ENCODE measurements at places on chromosomes 6 and 20.

DNA sequence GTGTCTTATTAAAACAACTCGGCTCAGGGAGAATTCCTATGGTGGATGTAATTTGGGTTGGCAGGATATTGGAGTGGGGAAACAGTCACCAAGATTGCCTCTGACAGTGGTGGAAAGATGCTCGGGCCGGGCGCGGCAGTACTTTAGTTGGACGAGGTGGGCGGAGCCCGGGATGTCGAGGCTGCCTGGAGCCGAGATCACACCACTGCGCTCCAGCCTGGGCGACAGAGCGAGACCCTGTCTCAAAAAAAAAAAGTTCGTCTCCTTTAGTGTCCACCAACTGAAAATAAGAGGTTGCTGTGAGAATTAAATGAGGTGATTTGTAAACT, 621 bp downstream of the NOL7 start:
- DNase-seq = peak; percentile 45

GRCh38 chr6:7684076-7684475, 41.8 kb upstream of the BMP6 start:
- DNase-seq = no peak

- DNase-seq = no peak
These were observed 18.8 kb downstream of the MAP3K5 start for GRCh38 chr6:136773473-136773796.

DNA sequence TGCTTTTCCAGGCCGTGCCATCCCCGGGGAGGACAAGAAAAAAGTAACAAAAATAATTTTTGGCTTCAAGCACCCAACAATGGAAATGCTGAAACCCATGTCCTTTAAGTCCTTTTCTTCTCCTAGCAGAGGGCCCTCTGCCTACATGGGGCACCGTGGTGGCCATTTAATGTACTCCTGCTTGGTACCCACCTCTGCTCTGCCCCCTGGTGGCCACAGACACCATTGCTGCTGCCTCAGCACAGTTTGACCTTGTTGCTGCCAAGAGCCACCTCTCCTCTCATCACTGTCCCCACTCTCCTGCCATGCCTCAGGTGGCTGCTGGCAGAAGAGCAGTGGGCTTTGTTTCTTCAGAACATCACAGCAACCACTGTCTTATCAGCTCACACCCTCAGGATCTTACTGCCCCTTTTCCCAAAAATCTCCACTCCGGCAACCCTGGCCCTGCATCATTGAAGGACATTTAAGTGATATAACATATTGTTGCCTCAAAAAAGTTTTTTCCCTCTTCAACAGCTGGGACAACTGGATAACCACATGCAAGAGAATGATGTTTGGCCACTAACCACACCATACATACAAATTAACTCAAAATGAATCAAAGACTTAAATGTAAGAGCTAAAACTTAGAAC, 12.9 kb upstream of the ARMC2 start:
- DNase-seq = peak; percentile 85

GRCh38 chr6:122648726-122649125, 38.5 kb downstream of the PKIB start:
- no peak for DNase-seq

DNA sequence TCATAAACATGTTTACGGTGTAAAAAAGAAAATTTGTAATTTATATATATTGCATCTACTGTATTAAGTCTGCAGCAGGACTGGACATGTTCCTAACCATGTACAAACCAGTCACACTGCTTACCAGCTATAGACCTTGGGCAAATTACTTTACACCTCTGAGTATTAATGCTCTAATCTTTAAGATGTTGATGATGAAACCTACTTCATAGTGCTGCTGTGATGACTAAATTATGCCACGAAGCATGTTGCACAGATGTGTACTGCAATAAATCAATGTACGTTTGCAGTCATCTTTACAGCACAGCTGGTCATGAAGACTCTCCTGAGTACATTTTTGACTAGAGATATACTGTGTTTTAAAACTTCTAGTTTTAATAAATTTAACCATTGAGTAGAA, 42.6 kb downstream of the PRKN start:
- DNase-seq = no peak

DNA sequence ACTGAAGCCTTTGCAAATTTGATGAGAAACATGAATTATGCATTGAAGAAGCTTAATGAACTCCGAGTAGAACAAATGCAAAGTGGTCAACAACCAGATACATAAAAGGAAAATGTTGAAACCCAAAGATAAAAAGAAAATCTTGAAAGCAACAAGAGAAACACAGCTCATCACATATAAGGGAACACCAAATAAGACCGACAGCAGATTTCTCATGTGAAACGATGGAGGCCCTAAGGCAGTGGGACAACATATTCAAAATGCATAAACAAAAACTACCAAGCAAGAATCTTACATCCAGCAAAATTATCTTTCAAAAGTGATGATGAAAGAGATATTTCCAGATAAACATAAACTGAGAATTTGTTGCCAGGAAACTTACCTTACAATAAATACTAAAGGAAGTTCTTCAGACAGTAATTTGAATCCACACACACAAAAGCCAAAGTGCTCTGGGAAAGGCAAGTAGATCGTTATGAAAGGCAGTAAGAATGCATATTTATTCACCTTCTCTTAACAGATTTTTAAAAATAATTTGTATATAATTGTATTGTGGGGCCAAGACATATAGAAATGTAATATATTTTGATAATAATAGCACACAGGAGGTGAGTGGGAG, 22.5 kb downstream of the SLC52A3 start:
- no peak for DNase-seq

GRCh38 chr20:51127713-51128112, 104.8 kb upstream of the KCNG1 start:
- no peak for DNase-seq

- DNase-seq = no peak
These were observed 148.2 kb upstream of the PMEPA1 start for GRCh38 chr20:57857969-57858368.

DNA sequence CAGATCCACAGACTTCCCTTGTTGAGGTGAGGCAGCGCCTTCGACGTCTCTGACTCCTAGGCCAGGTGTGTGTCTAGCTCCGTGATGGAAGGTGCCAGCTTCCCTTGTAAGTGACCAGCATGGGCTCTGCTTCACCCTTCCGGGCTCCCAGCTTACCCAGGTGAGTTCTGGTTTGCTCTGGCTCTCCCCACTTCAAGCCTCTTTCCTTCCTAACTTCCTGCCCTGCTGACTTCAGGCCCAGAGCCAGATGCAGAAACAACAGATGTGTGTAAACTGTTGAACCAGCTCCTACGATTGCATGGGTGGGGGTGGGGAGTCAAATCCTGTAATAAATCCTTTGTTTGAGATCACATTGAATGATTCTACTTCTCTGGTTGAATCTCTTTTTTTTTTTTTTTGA, 51.6 kb upstream of the BMP6 start:
- no peak for DNase-seq

DNA sequence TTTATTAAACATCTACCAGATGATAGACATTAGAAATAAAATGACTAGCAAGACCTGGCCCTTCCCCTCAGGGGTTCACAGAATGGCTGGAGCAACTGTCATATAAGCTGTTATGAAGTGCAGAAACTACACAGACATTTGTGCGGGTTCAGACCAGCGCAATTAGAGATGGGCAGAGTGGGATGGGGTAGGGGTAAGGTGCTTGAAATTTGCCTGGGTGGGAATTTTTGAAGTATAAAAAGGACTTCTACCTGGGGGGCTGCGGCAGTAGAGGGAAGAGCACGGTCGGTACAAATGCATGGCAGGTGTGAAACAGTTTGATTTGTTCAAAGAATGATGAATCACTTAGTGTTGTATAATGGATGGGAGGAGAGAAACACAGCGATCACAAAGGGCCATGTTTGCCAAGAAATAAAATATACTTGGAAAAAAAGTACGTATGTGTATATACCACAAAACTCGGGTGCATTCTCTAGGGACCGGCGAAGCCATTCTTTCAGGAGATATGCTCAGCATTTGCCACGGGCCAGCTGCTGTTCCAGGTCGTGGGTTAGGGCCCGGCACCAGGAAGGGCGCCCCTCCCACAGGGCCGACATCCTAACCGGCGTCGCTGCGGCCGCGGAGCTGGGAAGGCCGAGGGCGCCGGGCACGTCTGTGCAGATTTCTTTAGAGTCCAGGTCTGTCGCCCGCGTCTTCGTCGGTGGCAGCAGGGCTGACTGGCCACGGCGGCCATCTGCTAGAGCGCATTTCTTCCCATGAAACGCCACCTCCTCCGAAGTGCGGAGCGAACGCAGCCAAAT, 809 bp upstream of the NOL7 start:
- DNase-seq = peak; percentile 36

GRCh38 chr20:34043025-34043424, 49.3 kb downstream of the RALY start:
- no peak for DNase-seq

DNA sequence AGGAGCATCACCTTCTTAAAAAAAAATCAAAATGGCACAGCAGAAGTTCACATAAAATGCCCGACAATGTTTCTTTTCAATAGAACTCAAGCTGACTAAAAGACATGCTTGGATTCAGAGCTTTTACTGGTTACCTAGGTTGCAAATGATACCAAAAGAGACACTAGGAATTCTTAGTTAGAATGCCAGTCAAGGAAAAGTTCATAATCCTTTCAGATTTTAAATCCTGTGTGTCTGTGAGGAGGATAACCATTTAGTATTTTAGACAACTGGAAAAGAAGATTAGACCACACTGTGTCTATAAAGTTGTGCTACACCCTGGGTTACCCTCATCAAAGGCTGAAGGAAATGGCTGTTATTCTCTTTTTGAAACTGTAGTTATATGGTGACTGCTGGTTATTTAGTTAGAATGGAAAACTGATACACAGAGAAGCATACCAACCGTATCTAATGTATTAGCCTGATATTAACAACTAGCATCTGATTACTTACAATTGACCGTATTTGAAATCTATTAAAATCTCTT, 139.5 kb downstream of the GJA10 start:
- no peak for DNase-seq

DNA sequence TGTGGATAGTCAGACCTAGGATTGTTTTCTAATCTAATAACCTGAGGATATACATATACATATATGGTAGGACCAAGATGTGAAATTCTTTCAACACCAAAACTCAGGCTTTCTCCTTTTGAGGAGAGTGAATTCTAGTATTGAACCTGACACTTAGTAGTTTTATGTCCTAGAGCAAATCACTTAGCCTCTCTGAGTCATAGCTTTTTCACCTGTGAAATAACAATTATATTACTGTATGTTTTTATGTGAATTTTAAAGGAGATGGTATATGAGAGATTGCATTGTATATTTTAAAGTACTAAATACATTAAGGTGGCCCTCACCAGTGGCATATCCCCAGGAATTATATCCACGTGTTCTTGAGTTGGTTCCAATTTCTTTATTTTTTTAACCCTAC, 34.6 kb downstream of the TREML1 start:
- no peak for DNase-seq

DNA sequence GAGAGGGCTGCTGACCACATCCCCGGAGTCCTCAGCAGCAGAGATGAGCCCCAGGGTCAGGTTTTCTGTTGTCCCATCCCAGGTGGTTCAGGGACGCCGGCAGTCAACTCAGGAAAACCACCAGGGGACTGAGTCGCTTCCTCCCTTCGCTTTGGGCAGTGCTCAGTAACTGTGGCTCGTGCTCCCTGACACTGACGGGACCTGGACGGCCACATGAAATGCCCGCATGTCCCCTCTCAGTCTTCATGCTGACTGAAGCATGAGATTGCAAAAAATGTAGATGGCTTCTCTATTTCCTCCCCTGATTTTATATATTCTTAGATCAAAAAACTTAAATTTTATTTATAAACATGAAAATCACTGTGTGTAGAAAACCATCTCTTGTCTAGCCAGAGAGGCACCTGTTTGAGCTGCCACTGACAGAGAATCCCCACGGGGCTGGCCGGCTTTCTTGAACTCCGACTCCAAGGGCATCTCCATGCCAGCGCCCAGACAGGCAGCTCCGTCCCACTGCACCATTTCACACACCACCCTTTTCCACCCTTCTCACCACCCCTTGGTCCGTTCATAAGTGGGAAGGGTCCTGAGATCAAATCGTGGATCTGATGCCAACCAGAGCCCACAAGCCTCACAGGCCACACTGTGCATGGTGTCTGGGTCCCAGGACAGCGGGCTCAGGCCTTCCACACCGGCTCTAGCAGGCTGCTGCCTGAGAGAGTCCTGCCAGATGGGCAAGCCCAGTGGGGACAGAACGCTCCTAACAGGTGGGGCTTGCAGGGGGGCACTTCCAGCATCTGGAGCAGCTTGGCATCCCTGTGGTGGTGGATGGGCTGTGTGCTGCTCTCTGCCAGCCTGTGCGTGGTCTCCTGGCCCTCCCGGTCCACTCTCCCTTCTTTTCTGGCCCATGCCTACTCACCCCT, 98.2 kb downstream of the SMOC2 start:
- DNase-seq = no peak
